ENCODE measurements at places on chromosomes 6 and 20.

GRCh38 chr20:4383961-4384360 is 337.7 kb upstream of the PRND start:
- DNase-seq = no peak

DNA sequence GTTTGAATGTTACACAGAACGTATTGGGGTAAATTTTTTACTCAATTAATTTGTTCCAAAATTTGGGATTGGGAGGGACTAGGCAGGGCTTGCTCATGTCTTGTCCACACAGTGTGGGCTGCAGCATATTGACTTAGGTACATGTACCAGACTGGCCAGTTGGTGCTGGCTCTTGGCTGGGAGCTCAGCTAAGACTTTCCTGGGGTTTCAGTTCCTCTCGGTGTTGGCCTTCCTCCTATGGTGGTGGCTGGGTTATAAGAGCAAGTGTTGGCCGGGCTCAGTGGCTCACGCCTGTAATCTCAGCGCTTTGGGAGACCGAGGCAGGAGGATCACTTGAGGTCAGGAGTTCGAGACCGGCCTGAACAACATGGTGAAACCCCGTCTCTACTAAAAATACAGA is 4.9 kb downstream of the CENPQ start:
- no peak for DNase-seq

DNA sequence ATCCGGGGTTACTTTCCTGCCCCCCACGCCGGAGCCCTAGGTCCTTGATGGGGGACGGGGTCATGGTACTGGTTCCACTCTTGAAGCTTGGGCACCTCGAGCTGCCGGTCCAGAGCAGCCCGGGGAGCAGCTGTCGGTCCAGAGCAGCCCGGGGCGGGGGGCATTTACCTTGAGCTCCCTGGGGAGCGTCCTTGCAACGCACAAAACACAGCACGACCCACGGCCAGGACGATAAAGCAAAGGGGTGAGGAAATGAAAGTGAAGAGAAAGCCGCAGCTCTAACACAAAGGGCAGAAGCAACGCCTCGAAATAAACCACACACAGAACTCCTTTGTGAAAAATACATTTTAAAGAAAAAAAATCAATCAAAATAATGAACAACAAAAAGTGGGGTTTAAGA is 39.1 kb downstream of the KCNQ2 start:
- DNase-seq = no peak

DNA sequence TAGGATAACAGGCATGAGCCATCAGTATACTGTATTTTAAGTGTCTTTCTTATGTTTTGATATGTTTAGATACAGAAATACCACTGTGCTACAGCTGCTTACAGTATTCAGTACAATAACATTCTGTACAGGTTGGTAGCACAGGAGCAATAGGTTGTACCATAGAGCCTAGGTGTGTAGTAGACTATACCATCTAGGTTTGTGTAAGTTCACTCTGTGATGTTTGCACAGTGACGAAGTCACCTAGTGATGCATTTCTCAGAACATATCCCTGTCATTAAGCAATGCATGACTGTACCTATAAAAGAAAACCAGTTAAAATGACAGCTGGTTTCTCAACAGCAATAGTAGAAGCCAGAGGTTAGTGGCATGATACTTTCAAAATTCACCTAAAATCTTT is 3.0 kb upstream of the ZBTB24 start:
- no peak for DNase-seq

DNA sequence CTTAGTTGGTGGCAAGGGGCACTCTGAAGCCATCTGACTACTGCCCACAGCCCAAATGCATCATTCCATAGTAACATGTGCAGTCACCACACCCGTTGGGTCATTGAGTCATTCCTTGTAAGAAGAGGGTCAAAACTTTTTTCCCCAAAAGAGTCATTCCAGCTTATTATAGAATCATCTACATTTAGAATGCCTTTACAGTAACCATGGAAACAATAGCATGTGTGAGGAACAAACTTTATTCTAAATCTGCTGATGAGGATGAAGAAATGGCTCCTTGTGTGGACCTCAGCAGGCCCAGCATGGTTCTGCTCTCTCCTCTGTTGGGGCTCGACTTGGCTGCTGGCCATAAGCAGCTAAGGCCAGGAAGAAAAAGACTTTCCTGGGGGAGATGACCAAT is 111.2 kb upstream of the PTPRT start:
- no peak for DNase-seq

DNA sequence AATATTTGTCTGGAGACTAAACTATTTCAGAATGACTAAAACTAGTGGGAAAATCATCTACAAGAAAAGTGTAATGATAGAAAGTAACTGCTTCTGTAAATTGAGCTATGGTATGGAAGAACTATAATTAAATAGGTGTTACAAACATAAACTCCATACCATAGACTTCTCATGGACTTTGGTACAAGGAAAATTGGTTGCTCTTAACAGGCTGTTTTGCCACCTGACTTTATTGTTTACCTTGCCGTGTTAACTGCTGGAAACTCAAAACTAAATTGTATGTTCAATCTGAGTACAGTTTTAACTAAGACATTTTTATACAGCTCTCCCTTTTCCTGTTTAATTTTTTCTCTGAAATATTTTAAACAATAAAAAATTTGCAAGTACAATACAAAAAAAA is 261.8 kb upstream of the POU3F2 start:
- DNase-seq = no peak

- no peak for DNase-seq
Observed at GRCh38 chr6:73504160-73504559, 16.7 kb downstream of the EEF1A1 start.

- no peak for DNase-seq
Observed at GRCh38 chr6:3415490-3415889, 41.4 kb downstream of the SLC22A23 start.

GRCh38 chr6:4364711-4365110 is 229.3 kb upstream of the ECI2 start:
- DNase-seq = no peak

- DNase-seq = no peak
Observed at GRCh38 chr6:64270083-64270482, 634.5 kb downstream of the PHF3 start.

DNA sequence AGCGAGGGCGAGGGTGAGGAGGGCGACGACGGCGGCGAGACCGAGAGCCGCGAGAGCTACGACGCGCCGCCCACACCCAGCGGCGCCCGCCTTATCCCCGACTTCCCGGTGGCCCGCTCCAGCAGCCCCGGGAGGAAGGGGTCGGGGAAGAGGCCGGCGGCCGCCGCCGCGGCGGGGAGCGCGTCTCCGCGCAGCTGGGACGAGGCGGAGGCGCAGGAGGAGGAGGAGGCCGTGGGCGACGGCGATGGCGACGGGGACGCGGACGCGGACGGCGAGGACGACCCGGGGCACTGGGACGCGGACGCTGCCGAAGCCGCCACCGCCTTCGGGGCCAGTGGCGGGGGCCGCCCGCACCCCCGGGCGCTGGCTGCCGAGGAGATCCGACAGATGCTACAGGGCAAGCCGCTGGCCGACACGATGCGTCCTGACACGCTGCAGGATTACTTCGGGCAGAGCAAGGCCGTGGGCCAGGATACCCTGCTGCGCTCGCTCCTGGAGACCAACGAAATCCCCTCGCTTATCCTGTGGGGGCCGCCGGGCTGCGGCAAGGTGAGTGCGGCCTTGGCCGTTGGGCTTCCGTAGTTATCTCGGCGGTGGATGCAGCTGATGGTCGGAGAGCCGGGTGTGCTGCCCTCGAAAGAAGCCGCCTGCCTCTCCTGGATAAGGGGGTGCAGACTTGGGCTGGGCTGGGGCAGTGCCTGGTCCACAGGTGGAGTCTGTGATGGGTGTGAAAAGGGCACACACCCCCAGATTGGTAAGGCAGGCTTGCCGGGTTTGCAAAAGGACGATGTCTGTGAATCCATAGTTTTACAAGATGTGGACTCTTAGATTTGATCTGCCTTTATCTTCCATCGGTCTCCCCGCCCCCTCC is 938 bp downstream of the WRNIP1 start:
- DNase-seq = no peak

DNA sequence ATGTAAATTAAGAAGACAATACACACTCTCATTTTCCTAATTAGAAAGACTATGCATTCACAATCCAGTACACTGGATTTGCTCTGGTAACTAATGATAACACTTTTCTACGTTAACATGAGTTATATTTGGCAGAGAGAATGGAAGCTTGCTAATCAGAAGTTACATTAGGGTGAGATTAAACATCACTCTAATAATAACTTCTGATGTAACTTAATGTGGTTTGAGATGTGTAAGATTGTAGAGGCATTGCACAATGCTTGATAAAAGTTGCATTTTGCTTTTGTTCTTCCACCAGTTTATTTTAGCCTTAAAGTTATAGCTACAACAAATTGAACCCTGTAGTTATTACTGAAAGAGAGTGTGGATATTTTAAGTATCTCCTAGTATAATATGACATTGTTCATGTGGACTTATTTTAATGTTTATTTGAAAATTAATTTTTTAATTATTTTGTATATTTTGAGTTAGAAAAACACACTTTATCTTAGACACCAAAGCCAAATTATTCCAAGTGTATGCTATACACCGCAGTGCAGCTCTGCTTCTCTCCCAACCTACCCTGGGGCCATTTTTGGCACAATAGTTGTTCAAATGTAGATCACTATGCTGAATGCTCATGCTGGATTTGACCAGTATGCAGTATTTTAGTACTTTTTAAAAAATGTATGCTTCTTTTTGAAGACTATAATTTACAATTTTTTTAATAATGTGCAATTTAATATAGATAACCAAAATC is 143.2 kb downstream of the SLC16A10 start:
- no peak for DNase-seq

GRCh38 chr6:56567501-56567900 is 75.2 kb downstream of the DST start:
- no peak for DNase-seq

- no peak for DNase-seq
Observed at GRCh38 chr20:62051144-62051543, 14.5 kb downstream of the TAF4 start.

GRCh38 chr6:155414049-155414448 is 41.6 kb downstream of the NOX3 start:
- DNase-seq = no peak

DNA sequence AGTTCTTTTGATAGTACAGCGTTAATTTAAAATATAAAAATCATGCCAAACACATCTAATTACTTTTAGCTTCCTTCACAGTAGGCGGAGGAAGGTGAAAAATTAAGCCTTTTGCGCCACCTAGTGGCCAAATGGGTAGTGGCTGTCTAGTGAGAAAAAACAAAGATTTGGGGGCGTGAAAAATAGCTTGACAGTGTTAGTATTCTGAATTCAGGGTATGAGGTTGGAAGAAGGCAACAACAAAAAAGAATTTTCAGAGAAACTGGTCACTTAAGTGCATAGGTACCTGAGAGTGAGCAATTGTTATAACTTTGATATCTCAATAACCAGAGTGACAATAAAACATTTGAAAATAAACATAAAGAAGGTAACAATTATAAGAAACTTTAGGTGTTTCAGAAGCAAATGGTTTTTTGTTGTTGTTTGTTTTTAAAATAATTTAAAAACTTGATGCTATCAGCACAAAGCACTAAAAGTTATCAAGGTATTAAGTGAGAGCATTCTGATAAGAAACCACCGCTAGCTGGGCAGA is 14.3 kb downstream of the PSMB9 start:
- DNase-seq = no peak

GRCh38 chr20:38558596-38559360 is 22.2 kb upstream of the ADIG start:
- DNase-seq = no peak

GRCh38 chr20:61950641-61951071 is 115.0 kb downstream of the TAF4 start:
- DNase-seq = no peak

- no peak for DNase-seq
Observed at GRCh38 chr20:13625304-13625979, 13.3 kb downstream of the TASP1 start.

DNA sequence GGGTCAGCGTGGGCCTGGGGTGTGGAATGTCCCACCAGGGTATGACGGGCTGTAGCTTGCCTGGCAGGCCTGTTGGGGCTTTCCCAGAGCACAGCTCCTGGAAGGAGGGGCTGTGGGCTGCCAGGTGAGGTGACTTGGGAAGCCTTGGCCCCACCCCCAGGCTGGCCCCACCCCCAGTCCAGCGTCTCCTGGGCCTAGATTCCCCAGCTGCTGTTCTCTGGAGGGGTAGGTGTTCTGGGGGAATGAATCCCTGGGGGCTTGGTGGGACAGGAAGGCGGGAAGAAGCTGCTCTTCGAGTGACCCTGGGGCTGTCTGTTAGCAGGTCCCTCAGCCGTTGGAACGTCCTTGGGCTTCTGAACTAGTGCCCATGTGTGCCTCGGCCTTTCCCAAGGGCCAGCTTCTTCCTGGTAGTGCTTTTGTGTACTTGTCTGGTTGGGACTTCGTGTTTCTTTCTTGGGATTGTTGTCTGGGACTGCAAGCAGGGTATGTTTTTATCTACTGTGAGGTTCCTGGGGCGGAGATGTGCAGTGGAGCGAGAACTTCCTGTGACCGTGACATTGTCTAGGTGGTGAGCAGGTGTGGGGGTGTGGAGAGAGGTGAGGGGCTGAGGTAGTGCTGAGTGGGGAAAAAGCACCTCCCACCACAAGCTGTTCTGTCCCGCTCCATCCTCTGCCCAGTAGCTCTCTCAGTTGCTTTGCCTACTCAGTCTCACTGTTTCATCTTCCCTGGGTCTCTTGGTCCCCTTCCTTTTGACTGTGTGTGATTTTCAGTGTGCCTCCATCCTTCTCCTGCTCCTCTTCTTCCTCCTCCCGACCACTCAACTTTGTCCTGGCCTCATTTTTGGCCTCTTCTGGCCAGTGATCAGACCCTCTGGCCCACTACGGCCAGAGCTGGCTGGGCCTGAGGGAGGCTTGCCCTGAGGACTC is 1.3 kb upstream of the DDR1 start:
- no peak for DNase-seq

- DNase-seq = no peak
Observed at GRCh38 chr20:6802227-6802626, 34.7 kb downstream of the BMP2 start.

DNA sequence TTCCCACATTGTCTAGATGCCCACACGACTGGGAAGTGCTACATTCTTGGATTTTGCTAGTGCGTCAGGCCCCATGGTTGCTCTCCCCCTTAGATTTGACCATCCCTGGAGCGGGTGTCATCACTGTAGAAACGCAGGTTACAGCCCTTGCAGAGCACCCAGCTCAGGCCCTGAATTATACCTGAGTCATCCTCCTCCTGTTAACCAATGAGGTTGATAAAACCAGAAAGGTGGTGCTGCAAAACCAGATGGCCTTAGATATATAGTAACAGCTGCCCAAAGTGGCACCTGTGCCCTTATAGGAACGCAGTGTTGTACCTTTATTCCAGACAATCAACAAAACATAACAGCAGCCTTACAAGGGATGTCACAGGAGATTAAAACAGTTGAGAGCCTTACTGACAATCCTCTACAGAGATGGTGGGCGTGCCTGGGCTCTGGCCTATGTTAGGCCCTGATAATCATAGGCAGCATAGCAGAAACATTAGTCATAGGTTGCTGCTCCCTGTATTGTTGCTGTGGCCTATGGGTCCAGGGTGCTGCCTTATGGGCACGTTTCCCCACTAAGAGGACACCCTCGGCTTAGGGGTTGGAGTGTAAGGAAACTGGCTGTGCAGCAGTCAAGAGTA is 33.6 kb upstream of the HSF2 start:
- DNase-seq = no peak

All from esophagus squamous epithelium (tissue), 5 donors.